ENCODE measurements at places on chromosomes 6 and 20.

- no peak for DNase-seq
Observed at GRCh38 chr6:113476937-113477839, 380.0 kb upstream of the MARCKS start.

DNA sequence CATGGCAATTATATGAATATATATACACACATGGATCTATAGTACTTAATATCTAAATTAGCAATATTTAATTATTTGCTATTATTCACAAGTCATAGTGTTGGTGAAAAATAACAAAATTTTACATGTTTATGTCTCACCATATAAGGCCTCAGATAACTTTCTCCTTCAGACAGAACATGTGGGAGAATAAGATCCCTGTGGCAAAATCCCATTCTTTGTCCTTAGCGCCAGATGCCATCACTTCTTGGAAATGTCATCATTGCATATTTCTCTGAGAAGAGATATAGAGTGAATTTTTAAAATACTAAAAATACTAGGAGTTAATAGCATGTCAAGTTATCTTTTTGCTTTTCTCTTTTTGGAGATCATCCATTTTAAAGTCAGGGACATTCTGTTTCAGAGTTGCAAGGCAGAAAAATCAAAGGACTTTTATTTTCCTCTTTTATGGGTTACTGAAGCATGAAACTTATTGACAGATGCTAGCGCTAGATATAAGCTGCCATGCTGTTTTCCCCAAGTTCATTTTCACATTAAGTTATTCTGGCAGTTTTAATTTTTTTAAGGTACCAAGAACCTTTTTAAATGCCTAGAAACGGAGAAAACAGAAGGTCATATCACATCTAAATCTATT lies 30.4 kb upstream of the STXBP5 start:
- no peak for DNase-seq

GRCh38 chr6:149026530-149026942 lies 279.7 kb downstream of the UST start:
- DNase-seq = no peak

- no peak for DNase-seq
Observed at GRCh38 chr20:58897488-58897887, 45.0 kb downstream of the GNAS start.

DNA sequence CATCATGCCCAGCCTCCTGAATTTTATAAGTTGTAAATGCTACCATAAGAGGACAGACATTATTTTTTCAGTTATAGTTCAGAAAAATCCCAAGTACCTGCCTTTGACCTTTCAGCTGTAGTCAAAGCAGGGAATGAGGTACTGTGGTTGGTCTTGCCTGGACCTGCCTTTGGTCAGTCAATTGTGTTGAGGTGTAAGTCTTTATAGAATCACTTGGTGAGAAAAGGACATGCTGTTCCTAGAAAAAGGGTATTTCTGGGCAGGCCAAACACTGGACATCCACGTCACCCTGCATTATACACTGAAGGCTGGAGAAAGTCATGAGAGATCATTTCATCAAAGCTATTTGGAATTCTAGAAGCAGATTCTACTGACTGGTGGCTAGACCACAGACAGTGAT lies 40.3 kb downstream of the PEX7 start:
- no peak for DNase-seq

DNA sequence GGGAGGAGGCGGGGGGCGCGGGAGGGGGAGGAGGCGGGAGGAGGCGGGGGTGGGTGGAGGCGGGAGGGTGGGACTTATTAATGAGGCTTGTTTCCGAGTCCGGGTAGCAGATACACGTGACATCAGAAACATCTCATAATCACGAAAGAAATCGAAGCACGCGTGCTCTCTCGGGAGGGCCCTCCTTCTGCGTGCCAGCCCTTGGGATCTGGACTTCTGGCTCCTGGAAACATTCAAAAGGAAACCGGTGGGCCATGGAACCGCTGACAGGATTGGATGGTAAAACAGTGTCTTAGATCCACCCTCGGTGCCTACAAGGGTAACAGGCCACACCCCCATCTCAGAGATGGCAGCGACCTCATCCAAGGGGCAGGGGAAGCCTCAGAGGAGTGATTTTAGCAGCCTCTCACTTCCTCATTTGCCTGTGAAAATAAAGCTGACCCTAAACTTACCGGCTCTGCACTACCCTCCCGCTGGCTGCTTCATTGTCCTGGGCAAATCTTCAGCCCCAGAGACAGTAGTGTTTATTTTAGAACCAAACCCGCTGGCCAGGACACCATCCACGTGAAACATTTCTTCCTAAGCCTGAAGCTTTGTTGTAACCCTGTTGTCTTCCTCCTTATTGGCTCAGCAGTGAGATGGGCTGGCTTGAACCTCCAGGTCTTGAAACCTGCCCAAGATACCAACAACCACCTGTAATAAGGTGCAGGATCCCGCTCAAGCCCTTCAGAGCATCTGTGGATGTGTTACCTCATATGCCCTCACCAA lies 97.5 kb downstream of the PSMG4 start:
- DNase-seq = peak; percentile 35

- no peak for DNase-seq
Observed at GRCh38 chr20:24022621-24023180, 34.1 kb upstream of the GGTLC1 start.

DNA sequence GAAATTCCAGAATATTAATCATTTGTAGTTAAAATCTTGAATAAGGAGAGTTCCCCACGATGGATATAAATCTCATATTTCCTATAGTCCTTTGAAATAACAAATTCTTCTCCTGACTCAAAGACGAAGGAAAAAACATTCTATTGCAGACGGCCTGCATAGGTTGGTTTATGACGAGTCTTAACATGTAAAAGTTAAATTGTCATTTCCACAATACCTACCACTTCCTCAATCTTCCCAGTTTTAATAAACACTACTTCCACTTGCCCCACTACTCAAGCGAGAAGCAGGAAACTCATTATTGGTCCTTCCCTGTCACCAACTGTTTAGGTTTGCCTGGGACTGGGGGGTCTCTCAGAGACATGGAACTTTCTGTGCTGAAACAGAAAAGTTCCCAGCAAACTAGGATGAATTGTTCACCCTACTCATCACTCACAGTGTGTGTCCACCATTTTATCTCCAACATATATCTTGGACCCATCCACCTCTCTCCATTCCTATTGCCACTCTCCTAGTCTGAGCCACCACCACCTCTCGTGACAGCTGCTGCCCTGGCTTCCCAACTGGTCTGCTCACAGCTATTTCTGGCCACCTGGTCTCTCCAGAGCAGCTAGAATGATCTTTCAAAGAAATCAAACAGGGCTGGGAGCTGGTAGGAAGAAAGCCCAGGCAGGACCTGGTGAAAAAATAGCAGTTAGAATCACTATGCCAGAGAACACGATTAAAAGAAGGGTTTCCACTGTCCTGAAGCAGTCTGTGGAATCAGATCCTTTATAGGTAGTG lies 15.1 kb upstream of the ZSCAN9 start:
- DNase-seq = no peak

DNA sequence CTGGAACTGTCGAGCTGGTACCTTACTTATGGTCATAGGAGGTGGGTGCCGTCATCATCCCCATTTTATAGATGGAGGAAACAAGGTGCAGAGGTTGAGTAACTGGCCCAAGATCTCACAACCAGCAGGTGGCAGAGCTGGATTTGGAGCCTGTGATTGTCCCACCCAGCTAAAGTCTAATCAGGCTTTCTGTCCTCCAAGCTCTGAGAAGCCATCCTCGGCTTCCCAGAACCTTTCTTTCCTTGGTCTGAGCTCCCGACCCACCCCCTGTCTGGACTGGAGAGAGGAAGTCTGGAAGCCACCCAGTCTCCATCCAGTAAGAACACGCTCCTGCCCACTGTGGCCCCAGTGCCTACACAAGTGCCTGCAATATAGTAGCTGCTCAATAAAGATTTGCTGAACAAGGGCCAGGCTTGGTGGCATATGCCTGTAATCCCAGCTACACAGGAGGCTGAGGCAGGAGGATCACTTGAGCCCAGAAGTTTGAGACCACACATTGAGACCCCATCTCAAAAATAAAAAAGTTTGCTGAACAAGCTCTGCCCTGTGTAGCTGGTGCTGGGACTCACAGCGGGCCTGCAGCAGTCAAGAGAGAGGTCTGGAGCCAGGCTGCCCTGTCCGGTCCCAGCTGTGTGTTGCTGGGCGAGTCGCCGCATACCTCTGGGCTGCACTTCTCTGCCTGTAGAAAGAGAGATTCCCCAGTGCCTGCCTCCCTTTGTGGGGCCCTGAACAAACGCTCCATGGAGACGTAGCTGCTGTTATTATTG lies 32.5 kb upstream of the DLGAP4 start:
- DNase-seq = peak; percentile 14

- no peak for DNase-seq
Observed at GRCh38 chr20:18802012-18802634, 11.5 kb upstream of the SCP2D1 start.

- DNase-seq = no peak
Observed at GRCh38 chr20:328027-328974, 2.9 kb downstream of the SOX12 start.

- DNase-seq = no peak
Observed at GRCh38 chr6:56144538-56145324, 102.6 kb downstream of the COL21A1 start.

- no peak for DNase-seq
Observed at GRCh38 chr20:47326658-47327268, 29.7 kb downstream of the ZMYND8 start.

DNA sequence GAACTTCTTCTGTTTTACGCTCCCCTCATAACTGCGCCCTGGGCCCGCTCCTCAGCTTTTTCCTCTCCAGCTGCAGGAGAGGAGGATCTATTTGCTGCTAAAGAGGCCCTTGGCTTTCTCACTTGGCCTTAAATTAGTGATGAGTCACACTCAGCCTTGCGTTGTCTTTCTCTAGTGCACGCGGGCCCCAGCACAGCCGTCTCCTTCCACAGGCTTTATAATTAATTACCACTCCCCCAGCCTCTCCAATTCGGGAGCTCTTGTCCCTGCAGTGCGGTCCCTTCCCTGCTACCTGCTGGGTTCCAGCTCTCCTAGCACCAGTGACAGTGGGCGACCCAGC lies 25.2 kb downstream of the PACSIN1 start:
- no peak for DNase-seq

- no peak for DNase-seq
Observed at GRCh38 chr6:158907931-158908330, 88.8 kb upstream of the EZR start.

DNA sequence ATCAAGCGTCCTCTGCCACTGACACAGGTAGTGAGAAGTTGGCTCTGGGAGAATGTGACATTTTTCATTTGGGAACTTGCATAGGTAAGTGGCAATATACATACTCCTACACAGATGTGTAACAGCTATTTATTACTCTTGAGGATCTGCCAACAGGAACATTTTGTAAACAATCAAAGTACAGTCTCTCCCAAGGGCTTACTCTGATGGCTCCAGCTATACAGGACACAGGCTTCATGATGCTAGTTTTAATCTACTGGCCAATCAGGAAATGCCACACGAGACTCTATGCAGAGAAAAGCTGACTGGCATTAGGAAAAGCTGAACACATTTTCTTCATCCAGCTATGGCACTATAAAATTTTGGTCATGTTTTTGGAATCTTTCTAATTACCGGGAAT lies 57.8 kb downstream of the POPDC3 start:
- no peak for DNase-seq

DNA sequence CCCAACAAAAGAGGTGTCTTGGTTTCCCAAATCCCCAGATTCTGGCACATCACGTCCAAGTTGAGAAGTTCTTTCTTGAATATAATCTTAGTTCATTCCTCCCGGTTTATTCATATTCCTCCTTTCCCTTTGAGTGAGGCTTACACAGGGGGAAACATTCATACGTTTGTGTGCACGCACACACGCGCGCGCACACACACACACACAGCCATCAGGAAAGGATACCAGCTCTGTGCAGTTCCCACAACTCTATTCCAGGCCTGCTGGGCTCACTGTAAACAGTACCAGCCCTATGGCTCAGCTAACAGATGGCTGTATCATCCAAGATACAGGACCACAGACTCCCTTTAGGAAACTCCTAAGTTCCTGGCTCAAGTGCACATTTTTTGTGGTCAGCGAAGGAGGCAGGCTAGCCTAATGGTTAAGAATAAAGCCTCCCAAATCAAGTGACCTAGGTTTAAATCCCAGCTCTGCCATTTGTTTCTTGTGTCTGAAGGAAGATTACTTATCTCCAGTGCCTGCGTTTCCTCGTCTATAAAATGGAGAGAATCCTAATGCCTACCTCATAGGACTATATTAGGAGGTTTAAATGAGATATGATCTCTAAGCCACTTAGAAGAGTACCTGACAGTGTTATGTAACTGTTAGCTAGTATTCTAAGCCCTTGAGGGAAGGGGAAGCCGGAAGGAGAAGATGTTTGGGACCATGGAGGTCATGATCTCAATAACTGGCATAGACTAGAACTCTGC lies 3.7 kb upstream of the TAF8 start:
- no peak for DNase-seq

GRCh38 chr20:61161726-61162390 lies 90.2 kb upstream of the CDH4 start:
- no peak for DNase-seq

- no peak for DNase-seq
Observed at GRCh38 chr6:145547594-145548335, 187.6 kb downstream of the EPM2A start.

- no peak for DNase-seq
Observed at GRCh38 chr6:132933090-132933489, 118.7 kb downstream of the RPS12 start.

DNA sequence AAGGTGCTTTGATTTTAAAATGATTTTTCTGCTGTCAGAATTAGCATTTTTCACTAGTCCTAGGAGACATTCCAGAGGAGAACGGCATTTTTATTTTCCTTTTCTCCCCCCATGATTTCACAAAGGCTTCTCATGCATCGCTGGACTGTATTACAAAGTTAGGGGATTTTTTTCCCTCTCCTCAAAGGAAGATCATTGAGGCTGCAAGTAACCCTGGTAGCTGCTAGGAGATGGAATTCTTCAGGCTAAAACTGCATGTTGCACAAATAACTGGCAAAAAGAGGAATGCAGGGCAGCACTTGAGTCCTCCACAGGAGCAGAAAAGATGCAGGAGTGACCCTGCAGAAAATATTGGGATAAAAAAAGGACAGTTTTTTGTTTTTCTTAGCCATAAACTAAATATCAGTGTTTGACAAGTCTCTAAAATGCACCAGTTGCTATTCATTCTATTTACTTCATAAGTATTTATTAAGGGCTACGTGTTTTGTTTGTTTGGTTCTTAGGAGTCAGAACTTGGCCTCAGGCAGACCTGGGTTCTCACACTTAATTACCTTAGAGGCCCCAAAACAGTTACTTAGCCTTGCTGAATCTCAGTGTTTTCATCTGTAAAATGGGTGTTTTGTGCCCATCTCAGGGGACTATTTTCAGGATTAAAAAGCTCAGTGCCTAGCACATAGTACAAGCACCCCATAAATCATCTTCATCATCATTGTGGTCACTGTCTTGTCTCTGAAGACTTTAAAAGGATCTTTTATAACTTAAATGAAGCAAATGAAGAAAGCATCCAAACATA lies 144.5 kb upstream of the ID4 start:
- no peak for DNase-seq
